ENCODE measurements at places on chromosomes 12 and 14.

DNA sequence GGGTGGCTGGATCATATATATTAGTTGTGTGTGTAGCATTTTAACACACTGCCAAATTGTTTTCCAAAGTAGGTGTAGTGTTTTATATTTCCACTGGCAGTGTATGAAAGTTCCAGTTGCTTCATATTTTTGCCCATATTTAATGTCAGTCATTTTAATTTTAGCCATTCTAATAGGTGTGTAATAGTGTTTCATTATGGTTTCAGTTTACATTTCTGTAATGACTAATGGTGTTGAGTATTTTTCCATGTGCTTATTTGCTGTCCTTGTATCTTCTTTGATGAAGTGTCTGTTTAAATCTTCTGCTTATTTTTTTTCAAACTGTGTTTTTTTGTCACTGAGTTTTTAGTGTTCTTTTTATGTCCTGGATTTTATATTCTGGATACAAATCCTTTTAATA, 8.7 kb downstream of the TBC1D15 start:
- no peak for DNase-seq

DNA sequence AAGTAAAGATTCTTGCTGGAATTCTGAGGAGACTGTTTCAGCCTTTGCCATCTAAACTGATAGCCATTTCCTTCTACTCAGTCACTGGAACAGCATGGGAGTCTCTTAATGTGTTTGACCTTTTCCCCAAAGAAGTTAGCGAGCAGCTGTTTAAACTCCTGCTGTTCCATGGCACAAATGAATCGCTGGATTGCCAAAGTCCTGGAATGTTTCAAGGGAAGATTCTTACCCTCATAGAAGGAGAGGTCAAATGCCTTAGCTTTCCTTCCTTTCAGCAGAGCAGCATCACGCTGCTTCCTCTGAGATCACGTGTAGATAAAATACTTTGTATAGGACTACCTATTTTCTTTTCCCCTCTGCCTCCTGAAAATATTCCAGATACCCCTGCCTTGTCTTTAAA, 10.5 kb upstream of the NR2C1 start:
- DNase-seq = peak; percentile 54

GRCh38 chr12:47841910-47842309, 22.2 kb upstream of the HDAC7 start:
- DNase-seq = no peak

DNA sequence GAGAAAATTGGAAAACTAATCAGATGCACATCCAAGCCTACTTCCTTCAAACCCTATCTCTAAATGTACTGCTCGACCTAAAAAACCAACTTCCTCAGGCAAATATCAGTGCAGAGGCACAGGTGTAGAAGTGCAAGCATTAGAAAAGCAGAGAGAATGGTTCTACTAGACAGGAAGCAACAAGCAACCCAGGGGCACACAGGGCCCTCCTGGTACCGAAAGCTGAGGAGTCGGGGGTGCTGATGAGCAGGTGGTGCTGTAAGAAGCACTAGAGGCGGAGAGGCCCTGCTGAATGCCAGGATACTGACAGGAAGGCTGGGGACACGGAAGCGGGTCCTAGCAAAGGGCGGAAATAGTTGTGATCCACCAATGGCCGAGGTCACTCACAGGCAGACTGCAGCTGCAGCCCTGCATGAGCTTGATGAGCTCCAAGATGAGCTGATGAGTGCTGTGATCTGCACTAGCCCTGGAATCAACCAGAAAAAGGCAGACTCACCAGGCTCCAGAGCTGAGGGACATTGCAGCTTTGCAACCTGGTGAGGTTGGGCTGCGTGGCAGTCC, 85.9 kb downstream of the TTC7B start:
- no peak for DNase-seq

GRCh38 chr12:92233346-92234015, 87.8 kb upstream of the BTG1 start:
- no peak for DNase-seq

DNA sequence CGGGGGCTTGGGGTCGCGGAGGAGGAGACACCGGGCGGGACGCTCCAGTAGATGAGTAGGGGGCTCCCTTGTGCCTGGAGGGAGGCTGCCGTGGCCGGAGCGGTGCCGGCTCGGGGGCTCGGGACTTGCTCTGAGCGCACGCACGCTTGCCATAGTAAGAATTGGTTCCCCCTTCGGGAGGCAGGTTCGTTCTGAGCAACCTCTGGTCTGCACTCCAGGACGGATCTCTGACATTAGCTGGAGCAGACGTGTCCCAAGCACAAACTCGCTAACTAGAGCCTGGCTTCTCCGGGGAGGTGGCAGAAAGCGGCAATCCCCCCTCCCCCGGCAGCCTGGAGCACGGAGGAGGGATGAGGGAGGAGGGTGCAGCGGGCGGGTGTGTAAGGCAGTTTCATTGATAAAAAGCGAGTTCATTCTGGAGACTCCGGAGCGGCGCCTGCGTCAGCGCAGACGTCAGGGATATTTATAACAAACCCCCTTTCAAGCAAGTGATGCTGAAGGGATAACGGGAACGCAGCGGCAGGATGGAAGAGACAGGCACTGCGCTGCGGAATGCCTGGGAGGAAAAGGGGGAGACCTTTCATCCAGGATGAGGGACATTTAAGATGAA, 630 bp downstream of the FOS start:
- peak; percentile 77 for DNase-seq
